ENCODE measurements at places on chromosomes 6 and 20.

DNA sequence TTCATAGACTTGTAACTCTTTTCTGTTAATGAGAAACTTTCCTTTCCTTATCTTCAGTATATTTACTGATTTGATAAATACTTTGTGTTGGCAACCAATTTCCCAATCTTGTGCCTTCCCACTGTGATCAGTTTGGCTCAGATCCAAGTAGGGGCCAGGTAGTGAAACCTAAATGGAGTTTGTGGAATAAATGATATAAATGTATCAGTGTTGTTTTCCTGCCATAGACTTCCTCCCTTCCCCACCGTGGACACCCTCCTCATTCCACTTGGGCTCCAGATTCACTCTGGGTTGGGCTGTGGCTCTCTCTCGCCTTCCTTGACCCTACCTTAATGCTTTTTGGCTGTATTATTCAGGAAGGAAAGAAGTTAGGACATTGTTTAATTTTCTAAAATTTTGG lies 1.3 kb downstream of the ZKSCAN3 start:
- DNase-seq: peak; percentile 69

DNA sequence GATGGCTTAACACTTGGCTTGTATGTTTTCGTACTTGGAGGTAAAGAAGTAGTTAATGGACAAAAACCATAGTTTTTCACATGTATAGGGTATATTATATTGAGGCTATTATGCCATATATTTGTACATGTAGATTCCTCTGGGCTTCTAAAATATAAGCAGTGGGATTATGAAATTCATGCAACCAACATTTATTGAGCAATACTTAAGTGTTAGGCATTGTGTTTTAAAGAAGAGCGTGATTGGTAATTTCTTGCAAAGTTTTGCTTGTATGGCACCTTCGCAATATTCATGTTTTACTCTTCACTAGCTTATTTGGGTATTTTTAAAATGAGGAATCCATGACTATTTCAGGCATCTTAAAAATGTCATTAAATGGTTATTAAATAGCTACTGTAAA lies 2.5 kb downstream of the TULP4 start:
- DNase-seq: no peak

GRCh38 chr20:53150532-53150931 lies 178.4 kb downstream of the TSHZ2 start:
- no peak for DNase-seq

DNA sequence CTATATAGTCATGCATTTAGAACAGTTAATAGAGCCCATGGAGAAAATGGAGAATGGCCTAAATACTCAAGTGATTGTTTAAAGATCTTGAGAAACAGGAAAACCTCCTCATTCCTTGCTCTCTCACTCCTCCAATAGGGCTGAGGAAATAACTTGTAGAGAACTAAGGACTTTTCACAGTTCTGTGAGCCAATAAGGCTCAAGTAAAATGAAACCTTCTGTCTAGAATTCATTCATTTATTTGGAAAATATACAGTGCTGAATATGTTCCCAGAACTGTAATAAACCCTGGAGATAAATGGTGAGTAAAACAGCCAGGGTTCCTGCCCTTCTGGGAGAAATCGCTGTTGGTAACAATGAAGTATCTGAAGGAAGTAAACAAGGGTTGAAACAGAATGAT lies 35.3 kb downstream of the ELOVL2 start:
- no peak for DNase-seq

GRCh38 chr6:51432481-51432880 lies 613.8 kb downstream of the TFAP2B start:
- no peak for DNase-seq

DNA sequence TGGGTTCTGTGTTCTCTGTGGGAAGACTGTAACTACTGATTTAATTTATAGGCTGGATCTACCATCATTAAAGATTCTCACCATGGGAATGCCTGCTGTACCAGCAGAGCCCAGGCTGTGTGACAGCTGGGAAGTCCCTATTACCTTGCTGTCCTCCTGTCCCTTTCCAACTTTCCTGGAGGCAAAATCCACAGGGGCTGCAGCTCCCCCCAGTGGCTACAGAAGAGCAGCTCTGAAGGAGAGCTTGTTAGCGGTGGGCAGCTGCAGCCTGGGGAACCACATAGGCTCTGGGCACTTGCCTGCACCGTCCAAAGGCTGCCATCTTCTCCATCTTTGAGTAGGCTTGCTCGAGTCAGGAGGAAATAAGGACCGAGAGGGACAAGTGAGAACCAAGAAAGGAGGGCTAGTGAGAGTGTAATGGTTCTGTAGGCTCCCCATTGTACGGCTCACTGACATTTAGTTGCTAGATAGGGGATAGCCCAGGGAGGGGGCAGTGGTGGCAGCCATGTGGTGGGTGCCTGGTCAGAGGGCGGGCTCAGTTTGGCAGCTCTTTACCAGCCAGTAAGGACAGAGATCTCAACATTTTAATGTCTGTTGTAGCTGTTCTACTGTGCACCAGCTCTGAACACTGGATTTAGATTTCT lies 155.1 kb upstream of the MLIP start:
- peak; percentile 73 for DNase-seq

- DNase-seq: no peak
Observed at GRCh38 chr6:30767158-30767943, 23.0 kb upstream of the IER3 start.

DNA sequence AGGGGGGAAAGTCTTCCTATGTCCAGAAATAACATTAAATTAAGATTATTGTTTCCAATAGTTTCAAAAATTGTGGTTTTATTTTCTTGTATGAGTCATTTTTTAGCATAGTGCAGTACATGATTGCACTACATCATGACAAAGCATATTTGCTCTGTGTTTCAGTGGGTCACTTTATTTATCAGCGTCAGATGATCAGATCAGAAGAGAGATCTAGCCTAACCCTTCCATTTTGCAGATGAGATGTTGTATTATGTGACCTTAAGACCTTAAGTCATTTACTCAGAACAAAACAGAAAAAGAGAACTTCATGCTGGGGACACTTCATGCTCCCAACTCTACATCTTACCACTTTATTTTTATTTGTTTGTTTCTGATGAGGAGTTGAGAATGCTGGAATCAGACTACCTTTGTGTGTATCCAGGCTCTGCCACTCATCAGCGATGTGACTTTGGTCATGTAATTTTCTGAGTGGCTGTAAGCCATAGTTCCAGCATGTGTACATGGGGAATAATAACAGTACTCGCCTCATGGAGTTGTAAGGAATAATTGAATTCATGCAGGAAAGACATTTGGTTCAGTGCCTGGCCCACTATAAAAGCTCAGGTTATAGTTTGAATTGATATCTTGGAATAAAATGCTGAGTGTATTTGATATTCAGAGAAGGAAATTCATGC lies 13.5 kb downstream of the EYA4 start:
- peak; percentile 69 for DNase-seq

DNA sequence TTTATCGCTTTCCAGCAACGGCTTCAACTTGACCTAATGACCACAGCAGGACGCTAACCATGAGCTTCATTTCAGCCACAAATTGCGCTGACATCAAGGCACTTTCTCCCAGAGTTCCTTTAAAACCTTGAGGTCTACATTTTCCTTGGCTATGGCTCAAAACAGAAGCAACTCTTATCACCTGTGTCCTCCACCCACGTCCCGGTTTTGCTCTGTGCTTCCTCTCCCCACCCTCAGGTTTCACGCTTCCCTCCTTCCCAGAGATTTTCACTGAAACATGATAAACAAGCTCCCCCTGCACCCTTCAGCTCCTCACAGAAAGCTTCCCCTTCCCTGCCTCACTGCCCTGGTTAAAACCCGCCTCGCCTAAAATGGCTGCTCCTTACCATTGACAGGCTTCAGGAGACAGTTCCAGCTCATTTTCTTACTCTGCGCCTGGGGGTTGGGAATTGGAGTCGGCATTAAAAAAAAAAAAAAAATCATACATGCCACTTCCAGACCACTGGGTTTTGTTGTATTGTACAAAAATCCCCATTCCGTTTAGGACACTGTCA lies 229.5 kb downstream of the UBE3D start:
- DNase-seq: no peak

DNA sequence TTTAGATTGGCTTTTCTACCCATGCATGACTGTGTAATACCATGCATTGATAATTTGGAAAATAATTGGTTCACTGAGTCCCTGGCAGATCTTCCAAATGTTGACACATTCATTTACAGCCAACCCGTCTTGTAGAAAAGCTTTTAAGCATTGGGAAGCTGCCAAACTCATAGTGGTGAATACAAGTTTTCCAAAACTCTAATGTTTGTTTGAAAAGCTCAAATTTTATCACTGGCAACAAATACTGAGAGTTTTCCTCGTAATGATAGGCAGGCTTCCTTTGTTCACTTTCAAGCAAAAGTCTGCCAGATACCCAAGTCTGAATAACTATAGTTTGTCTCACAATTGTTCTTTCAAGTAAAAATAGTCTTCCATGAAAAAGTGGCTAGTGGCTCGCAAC lies 143.0 kb downstream of the FIG4 start:
- DNase-seq: no peak

- DNase-seq: no peak
Observed at GRCh38 chr20:12173347-12174012, 255.8 kb downstream of the BTBD3 start.

DNA sequence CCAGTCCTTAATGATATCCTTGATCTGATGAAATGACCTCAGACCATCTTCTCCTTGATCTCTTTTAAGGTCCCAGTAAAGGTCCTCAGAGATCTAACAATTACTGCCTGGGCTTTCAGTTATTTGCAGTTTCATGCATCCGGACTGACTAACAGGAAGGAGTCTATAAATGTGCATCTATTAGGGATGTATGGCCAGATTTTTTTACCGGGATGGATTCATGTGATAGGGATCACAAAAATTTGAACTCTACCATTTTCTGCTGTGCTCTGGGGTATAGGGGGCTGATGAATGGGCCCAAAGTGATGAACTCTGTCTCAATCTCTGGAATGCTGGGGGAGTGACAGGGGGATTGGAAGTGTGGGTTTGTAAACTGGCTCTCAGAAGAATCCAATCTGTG lies 36.2 kb upstream of the SCUBE3 start:
- DNase-seq: no peak

DNA sequence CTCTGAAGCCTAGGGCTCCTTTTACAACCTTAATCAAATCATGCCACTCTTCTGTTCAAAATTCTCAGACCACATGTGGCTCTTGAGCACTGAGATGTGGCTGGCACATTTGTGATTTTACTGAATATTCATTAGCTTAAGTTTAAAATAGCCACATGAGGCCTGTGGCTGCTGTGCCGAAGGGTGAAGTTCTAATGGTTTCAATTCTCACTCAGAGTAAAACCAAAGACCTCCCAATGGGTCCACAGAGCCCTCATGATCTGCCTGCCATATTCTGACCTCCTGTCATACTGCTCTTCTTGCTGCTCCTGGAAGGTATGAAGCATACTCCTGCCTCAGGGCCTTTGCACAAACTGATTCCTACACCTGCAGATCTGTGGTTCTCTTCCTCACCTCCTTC lies 7.8 kb upstream of the CST3 start:
- DNase-seq: no peak

DNA sequence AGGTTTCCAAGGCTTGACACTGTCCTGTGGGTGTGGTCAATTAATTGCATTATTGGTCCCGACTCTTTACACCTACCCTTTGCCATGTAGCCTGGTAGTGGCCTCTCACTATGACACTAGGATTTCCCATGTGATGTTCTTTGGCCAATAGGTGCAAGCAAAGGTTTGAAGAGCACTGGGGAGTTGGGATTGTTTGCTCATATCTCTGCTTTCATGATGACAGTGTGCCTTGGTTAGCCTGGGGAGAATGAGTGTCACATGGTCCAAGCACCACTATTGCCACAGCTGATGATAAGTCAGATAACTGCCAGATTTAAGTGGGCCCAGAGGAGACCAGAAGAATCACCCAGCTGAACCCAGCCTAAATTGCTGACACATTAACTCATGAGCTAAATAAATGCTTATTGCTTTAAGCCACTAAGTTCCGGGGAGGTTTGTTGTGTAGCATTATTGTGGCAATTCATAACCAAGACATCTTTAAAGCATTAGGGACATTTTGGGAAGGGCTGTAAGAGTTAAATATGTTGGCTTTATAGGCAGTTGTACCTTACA lies 17.2 kb upstream of the SCP2D1 start:
- DNase-seq: no peak

- peak; percentile 22 for DNase-seq
Observed at GRCh38 chr6:20538907-20539306, 4.7 kb downstream of the CDKAL1 start.

DNA sequence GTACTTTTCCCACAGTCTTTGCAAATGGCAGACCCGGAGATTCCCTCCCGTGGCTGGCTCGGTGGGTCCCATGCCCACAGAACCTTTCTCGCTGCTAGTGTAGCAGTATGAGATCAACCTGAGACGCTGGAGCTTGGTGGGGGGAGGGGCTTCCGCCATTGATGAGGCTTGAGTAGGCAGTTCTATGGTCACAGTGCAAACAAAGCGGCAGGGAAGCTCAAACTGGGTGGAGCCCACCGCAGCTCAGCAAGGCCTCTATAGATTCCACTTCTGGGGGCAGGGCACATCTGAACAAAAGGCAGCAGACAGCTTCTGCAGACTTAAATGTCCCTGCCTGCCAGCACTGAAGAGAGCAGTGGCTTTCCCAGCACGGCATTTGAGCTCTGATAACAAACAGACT lies 186.0 kb upstream of the KCNK16 start:
- peak; percentile 32 for DNase-seq

GRCh38 chr20:44959638-44960102 lies 527 bp downstream of the TOMM34 start:
- DNase-seq: peak; percentile 63

DNA sequence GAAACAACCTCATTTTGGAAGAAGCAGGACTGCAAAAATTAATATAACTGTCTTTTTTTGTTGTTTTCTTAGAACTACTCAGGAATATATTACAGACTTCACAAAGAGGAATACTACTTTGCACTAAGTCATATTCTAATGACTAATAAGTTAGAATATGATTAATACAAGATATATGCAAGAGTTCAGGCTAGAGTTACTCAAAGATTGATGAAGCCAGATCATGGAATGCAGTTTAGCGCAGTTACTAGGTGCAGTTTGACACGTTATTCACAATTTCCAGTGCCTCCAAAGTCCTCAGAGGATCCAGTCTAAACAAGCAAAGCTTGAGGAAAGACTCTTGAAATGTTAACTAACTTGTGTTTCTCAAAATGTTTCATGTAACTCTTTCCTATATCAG lies 1.2 kb upstream of the MYCT1 start:
- no peak for DNase-seq

Data from OCI-M1 (cell line).